ENCODE measurements at places on chromosomes 7 and 10.

- no peak for DNase-seq
Observed at GRCh38 chr7:50851891-50852290, 69.2 kb upstream of the GRB10 start.

GRCh38 chr7:155584763-155585531 lies 38.6 kb upstream of the CNPY1 start:
- DNase-seq: no peak

DNA sequence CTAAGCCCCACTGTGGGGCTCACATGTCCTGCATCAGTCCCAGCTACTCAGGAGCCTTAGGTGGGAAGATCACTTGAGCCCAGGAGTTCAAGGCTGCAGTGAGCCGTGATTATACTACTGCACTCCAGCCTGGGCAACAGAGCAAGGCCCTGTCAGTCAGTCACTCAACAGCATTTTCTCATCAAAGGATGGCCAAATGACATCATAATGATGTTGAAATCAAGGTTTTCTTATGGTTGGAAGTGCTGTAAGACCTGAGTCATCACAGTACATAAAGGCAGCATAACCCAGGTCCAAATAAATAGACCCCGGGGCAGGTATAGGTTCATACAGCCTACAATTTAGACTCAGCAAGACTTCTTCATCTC lies 341.1 kb downstream of the PARD3 start:
- no peak for DNase-seq

DNA sequence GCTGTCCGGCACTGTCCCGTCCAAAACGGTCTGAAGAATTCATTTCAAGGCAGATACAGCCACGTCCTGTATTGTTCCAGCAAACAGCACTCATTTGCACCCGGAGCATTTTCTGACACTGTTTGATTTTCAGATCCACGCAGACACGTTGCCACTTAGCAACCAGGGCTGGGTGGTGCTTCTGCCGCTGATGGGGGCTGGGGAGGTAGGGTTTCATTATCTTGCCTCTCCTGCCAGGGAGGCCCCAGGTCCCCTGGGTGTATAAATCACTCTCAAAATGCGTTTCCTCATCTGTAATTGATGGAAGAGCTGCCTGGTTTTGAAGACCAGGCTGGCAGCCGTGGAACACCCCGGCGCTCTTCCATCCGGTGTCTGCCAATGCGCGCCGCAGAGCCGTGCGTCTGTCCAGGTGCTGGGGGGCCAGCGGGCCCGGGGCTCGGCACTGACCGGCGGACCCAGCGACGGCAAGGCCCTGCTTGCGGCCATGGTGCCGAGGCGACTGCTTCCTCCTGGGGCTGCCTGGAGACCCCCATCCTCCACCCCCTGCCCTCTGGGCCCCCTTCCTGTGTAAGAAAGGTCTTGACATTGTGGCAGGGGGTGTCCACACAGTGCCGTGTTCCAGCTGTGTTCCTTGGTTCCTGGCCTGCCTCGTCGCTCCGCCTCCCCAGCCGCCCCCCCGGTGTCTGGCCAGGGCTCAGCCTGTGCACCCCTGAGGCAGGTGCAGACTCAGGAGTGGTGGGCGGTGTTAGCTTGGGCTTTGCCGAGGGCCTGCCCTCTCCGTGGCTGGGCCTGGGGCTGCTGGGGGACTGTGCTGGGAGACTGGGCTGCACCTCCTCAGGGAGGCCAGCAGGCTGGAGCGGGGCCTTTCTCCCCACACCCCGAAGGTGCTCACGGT lies 16.6 kb downstream of the ADGRA1 start:
- no peak for DNase-seq

DNA sequence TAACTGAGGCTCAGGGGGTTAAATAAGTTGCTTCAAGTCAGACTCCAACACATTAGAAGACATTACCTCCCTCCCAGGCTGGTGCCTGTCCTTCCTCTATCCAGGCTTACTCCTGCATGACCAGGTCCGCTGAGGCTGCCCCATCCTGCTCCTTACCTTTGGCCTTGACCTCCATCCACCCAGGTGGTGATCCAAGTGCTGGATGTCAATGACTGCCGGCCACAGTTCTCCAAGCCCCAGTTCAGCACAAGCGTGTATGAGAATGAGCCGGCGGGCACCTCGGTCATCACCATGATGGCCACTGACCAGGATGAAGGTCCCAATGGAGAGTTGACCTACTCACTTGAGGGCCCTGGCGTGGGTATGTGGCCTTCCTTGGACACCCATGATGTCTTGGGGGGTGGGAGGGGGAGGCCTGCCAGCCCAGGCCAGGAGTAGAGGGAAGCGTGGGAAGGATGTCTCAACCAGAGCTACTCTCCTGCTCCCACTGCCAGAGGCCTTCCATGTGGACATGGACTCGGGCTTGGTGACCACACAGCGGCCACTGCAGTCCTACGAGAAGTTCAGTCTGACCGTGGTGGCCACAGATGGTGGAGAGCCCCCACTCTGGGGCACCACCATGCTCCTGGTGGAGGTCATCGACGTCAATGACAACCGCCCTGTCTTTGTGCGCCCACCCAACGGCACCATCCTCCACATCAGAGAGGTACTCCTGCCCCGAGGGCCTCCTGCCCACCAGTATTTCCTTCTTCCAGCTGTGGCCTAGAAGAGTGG lies 29.6 kb upstream of the VSIR start:
- no peak for DNase-seq

DNA sequence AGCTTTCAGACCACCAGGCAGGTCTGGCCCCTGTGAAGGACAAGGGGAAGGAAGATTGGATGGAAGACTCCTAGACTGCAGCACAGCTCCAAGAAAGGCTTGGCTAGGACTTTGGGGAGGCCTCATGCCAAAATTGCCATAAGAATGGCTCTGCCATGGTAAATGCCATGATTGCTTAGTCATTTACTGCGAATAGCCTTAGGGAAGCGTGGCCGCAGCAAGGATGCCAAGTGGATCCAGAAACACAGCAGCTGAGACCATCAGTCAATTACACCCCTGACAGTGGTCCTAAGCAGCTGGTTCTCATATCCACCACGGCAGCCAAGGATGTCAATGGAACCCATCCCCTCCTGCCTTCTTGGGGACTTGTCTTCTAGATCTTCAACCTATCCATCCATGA lies 88.2 kb upstream of the AUTS2 start:
- no peak for DNase-seq

DNA sequence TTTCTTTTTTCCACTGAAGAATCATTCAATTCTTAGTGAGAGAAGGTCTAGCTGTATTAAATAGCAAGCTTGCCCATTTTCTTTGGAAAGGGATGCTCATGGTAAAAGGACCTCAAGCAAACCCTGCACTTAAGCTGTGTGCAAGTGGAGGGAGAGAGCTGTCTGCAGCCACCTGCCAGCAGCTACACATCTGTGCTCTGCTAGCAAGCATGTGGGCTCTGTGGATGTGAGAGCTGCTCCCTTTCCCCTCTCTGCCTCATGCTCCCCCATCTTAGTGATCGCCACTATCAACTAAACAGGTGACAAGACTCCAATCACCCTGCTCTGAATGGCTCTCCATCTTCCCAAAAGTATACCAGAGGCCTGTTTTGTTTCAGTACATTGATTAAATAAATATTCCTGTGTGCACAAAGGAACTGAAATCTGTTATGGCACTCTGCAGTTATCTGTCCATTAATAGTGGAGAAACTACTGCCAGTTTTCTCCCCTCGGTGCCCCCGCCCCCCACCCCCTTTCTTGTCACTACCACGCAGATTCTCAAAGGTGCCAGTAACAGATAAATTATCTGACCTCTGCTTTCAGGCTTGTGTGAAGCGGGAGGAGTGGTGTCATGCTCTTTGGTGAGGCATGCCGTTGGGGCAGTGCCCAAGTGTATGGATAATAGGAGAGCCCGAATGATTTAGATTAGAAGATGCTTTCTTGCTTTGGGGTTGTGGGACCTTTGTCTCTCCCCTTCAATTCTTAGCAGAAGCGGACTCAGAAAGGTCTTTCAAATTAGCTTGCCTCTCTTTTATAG lies 26.4 kb downstream of the AUTS2 start:
- DNase-seq: no peak

- DNase-seq: no peak
Observed at GRCh38 chr10:117656385-117657367, 114.1 kb downstream of the EMX2 start.

- DNase-seq: no peak
Observed at GRCh38 chr10:70752571-70752970, 32.6 kb downstream of the TBATA start.

DNA sequence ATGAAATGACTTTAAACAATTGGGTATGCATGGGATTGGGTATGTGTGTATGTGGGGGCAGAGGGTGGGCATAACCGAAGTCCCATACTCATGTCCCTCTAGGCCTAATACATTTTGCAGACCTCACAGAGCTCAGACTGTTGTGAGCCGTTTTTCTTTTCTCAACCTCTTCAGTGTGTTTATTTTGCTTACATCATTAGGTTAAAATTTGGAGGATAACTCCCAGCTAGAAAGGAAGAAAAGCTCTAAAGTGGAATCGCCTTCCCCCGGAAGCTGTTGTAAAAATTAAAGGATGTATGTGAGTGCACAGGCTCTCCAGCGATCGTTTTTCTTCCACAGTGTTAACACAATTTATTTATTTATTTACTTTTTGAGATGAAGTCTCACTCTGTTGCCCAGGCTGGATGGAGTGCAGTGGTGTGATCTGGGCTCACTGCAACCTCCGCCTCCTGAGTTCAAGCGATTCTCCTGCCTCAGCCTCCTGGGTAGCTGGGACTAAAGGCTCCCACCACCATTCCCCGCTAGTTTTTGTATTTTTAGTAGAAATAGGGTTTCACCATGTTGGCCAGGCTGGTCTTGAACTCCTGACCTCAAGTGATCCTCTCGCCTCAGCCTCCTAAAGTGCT lies 1.5 kb upstream of the H2AZ2 start:
- DNase-seq: no peak

DNA sequence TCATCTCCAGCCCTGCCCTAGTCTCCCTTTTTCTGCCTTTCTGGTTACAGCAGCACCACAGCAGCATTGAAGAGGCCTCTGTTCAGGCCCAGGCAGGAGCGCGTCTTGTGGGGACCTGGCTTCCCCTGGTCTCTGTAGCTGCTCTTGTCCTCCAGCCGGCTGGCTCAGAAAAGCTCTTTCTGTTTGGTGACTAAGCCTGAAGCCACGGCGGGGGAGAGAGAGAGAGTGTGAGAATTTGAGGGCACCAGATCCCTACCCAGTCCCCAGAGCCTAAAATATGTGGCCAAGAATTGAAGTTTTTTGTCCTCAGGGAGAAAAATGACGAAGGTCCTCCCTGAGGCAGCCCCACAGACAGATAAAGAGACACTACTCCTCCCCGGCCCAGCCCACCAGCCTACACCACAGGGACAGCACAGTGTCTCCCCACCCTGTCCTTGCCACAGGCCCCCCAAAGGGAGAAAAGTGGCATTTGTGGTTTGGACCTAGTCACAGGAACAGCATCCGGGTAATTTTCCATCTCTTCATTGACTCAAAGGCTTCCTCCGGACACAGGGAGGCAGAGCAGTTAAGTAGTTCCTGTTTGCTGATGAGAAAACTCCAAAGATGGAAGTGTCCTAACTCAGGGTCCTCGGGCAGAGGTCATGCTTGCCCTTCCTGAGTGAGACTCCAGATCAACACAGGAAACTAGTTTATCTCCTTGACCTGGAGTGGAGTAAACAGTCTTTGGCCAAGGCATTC lies 13.3 kb upstream of the FAM180A start:
- no peak for DNase-seq

GRCh38 chr7:127844707-127845331 lies 186.4 kb downstream of the LRRC4 start:
- DNase-seq: no peak

GRCh38 chr10:122190176-122190943 lies 80.7 kb upstream of the BTBD16 start:
- DNase-seq: no peak

GRCh38 chr7:49766966-49767365 lies 6.5 kb upstream of the VWC2 start:
- no peak for DNase-seq

GRCh38 chr7:118109607-118110006 lies 74.4 kb upstream of the LSM8 start:
- DNase-seq: no peak

DNA sequence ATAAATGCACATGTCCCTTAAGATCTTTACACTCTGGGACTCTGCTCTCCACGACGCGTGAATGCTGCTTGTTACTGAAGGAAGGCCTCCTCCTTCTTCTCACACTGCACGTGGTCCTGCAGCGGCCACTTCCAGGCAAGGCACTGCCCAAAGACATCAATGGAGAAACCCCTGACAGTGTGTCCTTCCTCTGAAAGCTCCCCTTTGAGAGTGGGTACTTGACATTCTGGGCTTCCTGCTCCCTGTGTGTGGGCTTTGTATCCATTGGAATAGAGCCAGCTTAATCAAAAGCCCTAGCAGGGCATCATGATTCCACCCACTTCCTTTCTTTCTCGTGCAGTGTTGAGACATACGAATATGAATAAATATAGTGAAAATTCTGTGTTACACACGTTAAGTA lies 69.7 kb upstream of the STK17A start:
- peak; percentile 35 for DNase-seq

DNA sequence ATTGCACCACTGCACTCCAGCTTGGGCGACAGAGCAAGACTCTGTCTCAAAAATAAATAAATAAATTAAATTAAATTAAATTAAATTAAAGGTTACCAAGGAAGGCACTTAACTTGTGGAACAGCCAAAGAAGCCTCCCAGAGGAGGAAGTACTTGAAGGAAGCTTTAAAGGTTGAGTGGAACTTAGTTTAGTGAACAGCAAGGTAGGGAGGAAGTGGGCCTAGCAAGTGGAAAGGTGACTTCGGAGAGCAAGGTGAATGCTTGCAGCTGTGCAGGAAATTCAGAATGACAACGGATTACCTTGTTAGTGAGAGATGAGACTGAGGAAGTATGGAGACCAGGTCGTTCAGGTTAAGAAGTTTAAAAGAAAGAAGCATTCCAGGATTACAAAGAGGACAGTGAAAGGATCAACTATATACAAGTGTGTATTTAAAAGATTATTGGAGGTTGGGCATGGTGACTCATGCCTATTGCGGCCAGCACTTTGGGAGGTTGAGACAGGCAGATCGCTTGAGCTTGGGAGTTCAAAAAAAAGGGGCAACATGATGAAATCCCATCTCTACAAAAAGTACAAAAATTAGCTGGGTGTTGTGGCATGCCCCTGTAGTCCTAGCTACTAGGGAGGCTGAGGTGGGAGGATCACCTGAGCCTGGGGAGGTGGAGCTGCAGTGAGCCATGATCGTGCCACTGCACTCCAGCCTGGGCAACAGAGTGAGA lies 12.8 kb upstream of the RPEL1 start:
- DNase-seq: no peak

GRCh38 chr10:88270871-88271713 lies 312.0 kb downstream of the RNLS start:
- no peak for DNase-seq

DNA sequence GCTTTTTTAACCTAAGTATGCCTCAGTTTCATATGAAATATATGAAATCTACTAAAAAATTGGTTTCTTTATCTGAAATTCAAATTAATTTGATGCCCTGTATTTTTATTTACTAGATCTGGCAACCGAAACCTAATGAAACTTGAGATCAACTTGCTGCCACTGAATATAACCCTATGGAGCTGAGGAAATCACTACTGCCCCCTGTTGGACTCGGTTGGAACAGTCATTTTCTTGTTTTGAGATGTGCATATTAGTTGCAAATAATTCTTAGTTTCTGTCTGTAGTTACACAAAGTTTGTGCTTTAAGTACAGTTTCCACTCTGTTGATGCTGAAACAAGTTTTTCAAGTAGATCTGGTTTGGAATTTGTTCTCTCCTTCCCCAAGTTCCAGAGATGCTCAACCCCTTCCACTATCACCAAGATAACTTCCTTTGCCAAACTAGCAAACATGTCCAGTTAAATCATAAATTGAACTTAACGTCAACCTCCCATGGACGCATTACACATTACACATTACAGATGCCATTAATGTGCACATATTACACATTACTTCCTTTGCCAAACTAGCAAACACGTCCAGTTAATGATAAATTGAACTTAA lies 22.2 kb upstream of the EXOC4 start:
- DNase-seq: no peak

Data from substantia nigra (tissue), 51 donors.